ENCODE measurements at places on chromosomes 12 and 14. TPM values are rescaled to one million over a fixed set of nuclear protein-coding genes. Genes with fewer than 3 reads are reported as not detected.
A peak's percentile ranks its signal among the peaks of the same experiment; 100 is the strongest.

DNA sequence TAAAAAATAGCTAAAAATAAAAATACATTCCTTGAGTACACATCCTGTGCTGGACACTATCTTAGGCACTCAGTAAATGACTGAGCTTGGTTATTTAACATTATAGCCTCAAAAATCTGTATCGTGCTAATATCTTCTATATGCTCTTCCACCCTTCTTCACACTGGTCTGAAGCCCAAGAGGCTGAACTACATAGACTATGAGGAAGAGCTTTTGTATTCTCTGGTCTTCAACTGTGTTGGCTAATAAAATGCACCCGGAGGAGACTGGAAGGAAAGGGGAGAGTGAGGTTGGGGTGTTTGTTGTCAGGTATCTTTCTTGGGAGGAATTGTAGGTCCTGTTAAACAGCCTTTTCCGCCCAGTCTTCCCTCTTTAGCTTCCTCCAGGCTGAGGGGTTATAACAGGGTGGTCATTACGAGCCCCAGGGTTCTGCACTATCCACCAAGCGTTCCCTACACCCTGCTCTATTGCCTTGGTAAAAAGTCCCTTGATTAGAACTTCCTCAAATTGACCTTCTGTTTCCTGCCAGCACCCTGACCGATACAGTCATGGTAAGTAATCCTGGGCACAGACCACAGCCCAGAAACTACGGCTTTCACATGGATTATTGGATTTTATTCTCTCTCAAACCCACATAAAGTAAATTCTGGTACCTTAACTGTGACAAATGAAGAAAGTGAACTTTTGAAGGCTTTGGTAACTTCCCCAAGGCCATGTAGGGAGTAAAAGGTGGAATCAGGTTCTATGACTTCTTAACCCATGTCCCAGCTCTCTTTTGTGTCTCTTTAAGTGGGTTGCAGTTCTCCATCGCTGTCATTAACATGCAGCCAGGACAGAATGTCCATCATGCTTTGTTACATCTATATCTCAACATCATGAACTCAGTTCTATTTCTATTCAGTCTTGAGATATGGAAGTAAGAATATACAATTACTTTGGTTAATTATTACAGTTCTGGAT, 71.3 kb downstream of the PTHLH start:
- DNase-seq: no peak

- DNase-seq: no peak
Measured at GRCh38 chr12:32083489-32083888, 23.2 kb upstream of the BICD1 start.

Gene CFL2
- polyA plus RNA-seq: 647 TPM

DNA sequence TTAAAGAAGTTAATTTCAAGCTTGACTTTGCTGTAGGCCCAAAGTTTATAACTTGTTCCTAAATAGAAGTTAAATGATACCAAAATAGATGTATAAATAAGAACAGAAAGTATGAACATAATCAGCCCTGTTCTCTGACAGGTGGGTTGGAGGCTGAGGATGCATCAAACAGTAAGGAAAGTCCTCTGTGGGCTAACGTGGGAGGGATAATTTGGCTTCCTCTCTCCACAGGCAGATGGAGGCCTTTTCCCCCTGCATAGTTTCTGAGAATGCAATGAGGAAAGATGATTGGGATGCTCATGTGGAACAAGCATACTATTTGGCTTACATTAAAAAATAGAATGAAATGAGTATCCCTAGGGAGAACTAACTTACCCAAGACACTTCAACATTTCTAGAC, 56.5 kb downstream of the GARIN6 start:
- DNase-seq: no peak

Gene SPATA7
- polyA plus RNA-seq: 13.7 TPM

DNA sequence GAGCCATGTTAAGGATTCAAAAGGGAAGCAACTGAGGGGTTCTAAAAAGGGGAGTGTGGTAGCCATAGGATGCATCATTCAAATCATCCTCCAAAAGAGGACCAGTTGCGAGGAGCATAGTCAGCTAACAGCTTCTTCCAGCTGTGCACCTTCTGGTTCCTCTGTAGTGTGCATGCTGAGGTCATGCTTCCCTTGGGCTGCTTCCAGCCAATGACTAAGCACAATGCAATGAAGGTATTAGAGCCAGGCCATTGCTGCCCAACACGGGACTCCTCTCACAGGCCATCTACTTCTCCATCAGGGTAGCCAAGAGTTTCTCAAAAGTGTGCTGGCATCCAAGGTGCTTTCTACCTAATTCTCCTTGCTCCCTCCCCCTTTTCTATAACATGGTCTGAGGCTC, 69.2 kb upstream of the ARID2 start:
- no peak for DNase-seq

GRCh38 chr12:989751-990660, 1.0 kb upstream of the ERC1 start:
- DNase-seq: peak; percentile 50

Gene KRT83
- not detected for polyA plus RNA-seq

Gene MMP19
- 3.8 TPM for polyA plus RNA-seq

DNA sequence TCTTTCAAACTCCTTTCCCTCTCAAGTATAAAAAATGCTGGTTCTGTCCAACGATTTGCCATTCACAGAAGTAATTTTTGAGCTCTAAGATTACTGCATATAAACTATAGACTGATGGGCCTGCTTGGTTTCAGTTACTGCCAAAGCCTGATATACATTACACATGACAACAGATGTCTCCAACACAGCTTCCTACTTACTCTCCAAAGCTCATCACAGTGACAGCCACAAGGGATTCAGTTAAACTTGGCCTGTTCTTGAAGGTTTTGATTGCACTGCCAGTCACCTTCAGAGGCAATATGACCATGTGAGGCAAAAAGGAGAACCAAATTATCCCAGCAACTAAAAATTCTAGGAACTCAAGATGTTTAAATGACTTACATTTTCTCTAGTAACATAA, 30.1 kb downstream of the STXBP6 start:
- DNase-seq: no peak

Gene DGKA
- 16.3 TPM for polyA plus RNA-seq

GRCh38 chr12:107355004-107355565, 261.7 kb upstream of the CRY1 start:
- no peak for DNase-seq

Gene TAC3
- not detected for polyA plus RNA-seq

- DNase-seq: no peak
Measured at GRCh38 chr14:54465654-54466053, 23.1 kb downstream of the GMFB start.

Gene DEGS2
- polyA plus RNA-seq: 0.63 TPM

DNA sequence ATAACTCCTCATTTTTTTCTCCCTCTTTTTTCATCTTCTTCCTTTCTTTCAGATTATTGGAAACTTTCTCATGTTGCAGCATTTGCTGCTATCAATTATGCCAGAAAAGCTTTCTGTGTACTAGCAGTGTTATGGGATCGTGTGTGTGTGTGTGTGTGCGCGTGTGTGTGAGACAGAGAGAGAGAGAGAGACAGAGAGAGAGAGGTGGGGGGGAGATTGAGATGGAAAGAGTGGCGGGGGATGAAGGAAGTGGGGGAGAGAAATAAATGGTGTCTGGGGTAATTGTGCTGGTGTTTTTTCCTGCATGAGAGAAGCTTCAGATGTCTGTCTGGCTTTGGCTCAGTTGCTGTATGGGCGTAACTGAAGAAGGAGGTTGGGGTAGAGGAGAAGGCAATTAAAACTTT, 268.9 kb downstream of the RAD51B start:
- DNase-seq: peak; percentile 61

DNA sequence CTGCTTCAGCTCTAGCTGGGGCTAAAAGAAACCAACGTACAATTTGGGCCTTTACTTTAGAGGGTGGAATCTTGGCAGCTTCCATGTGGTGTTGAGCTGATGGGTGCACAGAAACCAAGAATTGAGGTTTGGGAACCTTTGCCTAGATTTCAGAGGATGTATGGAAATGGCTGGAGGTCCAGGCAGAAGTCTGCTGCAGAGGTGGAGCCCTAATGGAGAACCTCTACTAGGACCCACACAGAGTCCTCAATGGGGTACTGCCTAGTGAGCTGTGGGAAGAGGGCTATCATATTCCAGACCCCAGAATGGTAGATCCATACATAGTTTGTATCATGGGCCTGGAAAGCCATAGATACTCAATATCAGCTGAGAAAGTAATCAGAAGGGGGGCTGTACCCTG, 500.4 kb upstream of the ATP2B1 start:
- no peak for DNase-seq

Gene TAS2R20
- 1.3 TPM for polyA plus RNA-seq

Gene ERBB3
- 212 TPM for polyA plus RNA-seq

GRCh38 chr12:75852956-75853355, 178.6 kb downstream of the PHLDA1 start:
- no peak for DNase-seq

Gene DLK1
- 2,891 TPM for polyA plus RNA-seq

- DNase-seq: no peak
Measured at GRCh38 chr12:56998316-56998715, 8.0 kb downstream of the ZBTB39 start.

- DNase-seq: no peak
Measured at GRCh38 chr12:115102450-115102849, 418.5 kb upstream of the TBX3 start.

Gene TRMT5
- 18.5 TPM for polyA plus RNA-seq

Gene ABCC9
- 84.5 TPM for polyA plus RNA-seq

DNA sequence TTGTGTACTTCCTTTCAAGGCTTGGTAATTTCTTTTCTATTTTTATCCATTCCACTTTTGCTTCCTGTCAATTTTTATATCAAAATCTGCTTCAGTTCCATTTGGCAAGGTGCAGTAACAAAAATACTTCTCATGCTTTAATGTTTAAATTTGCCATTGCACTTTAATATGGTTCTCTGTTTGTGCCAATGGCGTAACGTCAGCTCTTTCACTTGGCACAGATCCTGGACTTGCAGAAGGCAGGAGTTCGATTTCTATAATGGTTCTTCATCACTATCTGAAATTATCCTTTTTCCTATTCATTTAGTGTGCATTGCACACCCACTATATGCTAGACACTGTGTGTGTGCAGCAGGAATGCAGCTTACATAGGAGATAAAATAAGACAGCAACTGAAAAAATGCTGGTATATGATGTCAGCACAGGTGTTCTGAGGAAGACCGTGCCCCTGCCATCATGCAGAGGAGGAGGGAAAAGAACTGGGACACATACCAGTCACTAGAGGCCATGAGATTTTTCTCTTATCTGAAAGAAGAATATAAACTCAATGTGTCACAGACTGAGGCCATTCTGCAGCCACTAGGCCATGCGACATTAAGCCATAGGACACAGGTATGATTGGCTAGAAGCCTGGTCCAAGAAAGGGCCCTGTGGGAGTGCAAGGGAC, 298.2 kb downstream of the RPAP3 start:
- no peak for DNase-seq

Gene KRT71
- not detected for polyA plus RNA-seq

GRCh38 chr12:115249671-115250278, 565.8 kb upstream of the TBX3 start:
- DNase-seq: peak; percentile 47

Gene PWP1
- 34.6 TPM for polyA plus RNA-seq

Gene B4GALNT1
- polyA plus RNA-seq: 1.9 TPM

All from hindlimb muscle (tissue), 1 donor.